GM12878 (cell line): ENCODE measurements at places on chromosomes 6 and 20. TPM values are rescaled to one million over a fixed set of nuclear protein-coding genes. Genes with fewer than 3 reads are reported as not detected.

DNA sequence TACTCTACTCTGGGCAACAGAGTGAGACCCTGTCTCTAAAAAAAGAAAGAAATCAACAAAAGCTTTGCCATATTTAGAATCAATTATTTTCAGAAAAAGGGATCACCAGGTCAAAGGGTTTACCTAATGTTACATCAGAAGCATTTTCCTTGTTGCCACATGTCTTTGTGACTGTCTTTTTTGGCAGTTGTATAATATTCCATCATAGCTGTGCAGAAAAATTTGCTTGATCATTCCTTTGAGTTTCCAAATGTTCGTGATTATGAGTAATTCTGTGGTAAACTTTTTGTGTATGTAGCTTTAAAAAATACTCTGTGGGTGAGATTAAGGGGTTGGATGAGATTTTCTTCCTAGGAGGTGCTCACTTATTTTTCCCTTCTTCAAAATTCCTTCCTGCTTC is 26.4 kb downstream of the PNPLA1 start:
- peaks cover 2% of the 10 kb centered on the region; the same call in 1 of the 2 replicates for H3K27me3 ChIP-seq
- DNase-seq, result no peak
- no peaks in the 10 kb centered on the region for H3K4me1 ChIP-seq
- no peak overlapping the region for H3K4me3 ChIP-seq
- H3K36me3 ChIP-seq, result no peaks in the 10 kb centered on the region

TDP2 gene
- 35.8 and 38.1 TPM in 2 replicates for total RNA-seq

DNA sequence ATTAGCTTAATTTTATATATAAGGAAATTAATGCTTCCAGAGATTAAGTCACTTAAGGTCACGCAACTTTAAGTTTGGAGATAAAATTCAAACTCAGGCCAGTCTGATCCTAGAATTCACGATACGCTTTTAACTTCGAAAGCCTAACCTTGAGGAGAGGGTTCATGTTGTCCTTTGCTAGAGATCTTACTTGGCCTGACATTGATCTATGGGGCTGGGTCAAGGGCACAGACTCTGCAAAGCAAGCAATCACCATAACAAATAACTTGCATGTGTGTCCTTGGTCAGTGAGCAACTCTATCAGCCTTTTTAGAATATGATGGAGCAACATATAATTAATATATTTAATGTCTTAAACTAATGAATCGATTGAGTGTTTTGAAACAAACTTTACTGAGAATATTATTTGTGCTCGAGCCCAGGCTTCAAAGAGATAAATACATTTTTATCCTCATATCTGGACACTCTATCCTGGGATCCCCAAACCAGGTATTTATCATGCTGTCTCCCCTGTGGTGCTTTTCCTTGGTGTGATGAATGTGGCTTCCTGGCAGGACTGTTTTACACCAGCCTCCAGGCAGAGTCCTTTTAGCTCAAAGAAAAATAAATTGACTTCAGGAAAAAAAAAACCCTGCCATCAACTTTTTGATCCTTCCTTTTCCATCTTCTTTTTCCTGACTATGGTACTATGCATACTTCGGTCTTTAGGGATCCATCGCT is 29.1 kb downstream of the RPS12 start:
- H3K27ac ChIP-seq, result no peak overlapping the region
- DNase-seq, result no peak
- no peaks in the 10 kb centered on the region for H3K4me1 ChIP-seq
- H3K36me3 ChIP-seq, result no peaks in the 10 kb centered on the region

DNA sequence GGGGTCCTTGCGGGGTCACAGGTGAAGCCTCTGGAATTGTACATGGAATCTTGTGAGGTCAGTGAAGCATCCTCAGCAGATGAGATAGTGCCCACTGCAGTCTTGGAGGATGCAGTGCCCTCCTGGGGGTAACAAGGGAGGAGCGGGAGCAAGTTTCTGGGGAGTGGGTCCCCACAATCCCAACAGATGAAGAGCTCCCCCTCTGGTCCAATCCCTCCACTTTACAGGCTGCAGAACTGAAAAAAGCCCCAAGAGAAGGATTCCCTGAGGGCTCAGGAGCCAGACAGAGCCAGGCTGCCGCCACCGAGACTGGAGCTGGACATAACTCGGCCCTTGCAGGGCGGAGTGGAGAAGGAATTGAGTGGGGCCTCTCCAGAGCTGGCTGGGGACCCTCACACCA is 52.4 kb downstream of the TTI1 start:
- H3K4me1 ChIP-seq, result no peaks in the 10 kb centered on the region
- no peaks in the 10 kb centered on the region; the same call in none of the 2 replicates for H3K36me3 ChIP-seq

DNA sequence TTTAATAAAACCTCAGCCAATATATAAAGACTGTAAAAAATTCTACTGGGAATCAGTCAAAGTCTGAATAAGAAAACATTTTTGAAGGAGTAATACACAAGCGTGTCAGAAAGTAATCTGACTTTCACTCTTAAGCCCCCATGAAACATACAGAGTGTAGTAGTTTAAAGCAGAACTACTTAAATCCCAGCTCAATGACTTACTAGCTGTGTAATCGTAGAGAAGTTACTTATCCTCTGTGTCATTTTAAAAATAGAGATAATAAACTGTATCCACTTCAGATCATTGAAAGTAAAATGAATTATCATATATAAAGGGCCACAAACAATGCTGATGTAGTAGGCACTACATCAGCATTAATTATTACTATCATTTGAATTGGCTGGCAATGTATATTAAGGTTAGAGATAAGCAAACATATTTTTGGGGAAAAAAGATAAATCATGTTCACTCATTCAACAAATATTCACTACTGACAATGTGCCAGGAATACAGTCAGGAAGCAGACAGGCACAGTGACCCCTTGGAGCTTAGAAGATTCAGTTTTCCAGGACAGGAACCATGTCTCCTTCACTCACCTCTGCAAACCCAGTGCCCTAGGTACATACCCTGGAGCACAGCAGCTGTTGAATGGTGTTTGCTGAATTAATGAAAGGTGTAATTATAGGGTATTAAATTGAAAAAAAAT is 14.4 kb downstream of the REPS1 start:
- no peak for DNase-seq
- H3K27me3 ChIP-seq, result no peaks in the 10 kb centered on the region
- peaks cover 16% of the 10 kb centered on the region for H3K4me1 ChIP-seq

ADAM33 gene
- total RNA-seq, result not detected in 2 replicates

GABRR2 gene
- 0.35 and 0.54 TPM in 2 replicates for total RNA-seq

FAM83B gene
- total RNA-seq, result 0.05 TPM in 1 of 2 replicates, not detected in the other

DNA sequence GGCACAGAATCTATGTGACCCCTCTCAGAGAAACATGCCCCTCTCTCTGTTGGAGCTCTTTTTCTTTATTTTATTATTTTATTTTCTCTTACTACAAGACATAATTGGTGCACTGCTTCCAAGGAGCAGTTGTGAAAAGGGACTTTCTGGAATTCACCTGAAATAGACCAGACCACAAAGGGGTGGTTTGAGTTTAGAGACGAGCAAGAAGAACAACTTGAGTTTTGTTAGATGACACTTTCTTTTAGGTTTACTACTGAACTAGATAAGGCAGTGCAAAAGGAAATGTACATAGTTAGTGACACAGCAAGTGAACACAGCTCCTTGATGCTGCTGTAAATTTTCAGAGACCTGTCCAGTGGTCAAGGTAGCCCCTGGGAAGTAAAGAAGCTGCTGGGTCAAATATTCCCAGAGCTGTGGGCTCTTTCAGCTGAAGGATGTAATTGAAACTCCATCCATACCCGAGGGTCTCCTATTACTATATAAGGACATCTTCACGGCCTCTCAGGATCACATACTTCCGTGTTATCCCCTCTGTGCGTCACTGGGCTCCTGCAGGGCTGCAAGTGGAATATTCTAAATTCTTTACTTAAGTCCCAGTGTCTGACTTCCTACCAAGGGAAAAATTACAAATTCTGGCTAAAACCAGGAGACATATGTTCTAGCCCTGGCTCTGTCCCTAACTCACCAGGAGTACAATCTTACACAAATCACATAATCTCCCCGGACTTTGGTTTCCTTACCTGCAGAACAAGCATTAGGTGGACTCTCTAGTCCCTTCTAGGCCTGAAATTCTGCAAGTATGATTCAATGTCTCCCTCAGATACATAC is 69.1 kb upstream of the ADTRP start:
- DNase-seq, result no peak
- H3K4me3 ChIP-seq, result no peak overlapping the region
- peaks cover 13% of the 10 kb centered on the region; the same call in 1 of the 2 replicates for H3K4me1 ChIP-seq
- no peaks in the 10 kb centered on the region for H3K27me3 ChIP-seq
- peaks cover 2% of the 10 kb centered on the region; the same call in 1 of the 2 replicates for H3K36me3 ChIP-seq

- no peaks in the 10 kb centered on the region for H3K4me1 ChIP-seq
- no peak overlapping the region for H3K27ac ChIP-seq
- no peaks in the 10 kb centered on the region for H3K36me3 ChIP-seq
- DNase-seq, result no peak
Observed at GRCh38 chr20:23601715-23602114, 4.0 kb downstream of the CST9 start.

DNA sequence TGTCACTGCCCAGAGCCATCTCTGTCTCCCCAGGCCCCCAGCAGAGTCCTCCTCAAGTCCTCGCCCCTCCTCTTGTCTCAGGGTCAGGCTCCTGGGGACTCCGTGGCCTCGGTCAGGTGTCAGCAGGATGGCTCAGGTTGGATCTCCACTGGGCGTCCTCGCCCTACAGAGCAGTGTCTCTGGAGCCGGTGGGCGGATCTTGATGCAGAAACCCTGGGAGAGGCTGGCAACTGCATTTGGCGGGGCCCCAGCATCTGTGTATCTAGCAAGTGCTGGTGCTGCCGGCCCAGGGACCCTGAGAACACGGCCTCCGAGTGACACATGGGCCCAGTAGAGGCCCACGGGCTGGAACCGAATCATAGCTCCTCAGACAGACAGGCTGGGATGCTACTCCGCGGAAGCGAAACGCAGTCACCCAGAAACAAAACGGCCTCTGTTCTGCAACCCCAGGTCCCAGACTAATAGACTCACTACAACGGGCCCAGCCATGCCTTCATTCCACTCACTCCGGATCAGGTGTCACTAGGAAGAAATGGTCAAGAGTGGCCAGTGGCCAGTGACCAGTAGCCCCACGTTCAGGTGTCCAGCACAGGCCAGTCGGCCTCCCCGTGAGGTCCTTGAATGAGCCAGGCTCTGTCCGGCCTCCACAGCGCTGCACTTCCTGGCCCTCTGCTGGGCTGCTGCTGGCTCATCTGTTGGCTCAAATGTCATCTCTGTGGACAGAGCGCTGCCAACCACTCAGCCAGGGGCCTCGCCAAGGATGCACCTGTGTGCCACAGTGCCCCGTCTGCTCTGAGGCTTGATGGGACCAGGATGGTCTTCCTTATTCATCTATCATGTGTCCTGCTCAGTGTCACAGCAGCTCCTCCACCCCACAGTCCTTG is 12.6 kb upstream of the FRMD1 start:
- DNase-seq, result no peak
- H3K27me3 ChIP-seq, result no peaks in the 10 kb centered on the region
- no peak overlapping the region for H3K4me3 ChIP-seq

SLC17A2 gene
- total RNA-seq, result not detected in 2 replicates

SCP2D1 gene
- not detected in 2 replicates for total RNA-seq

- H3K4me1 ChIP-seq, result no peaks in the 10 kb centered on the region
- no peak overlapping the region for H3K27ac ChIP-seq
- no peak overlapping the region for H3K4me3 ChIP-seq
- H3K27me3 ChIP-seq, result no peaks in the 10 kb centered on the region
- no peaks in the 10 kb centered on the region for H3K36me3 ChIP-seq
Observed at GRCh38 chr20:49433333-49433732, 49.1 kb downstream of the KCNB1 start.

CRISP2 gene
- total RNA-seq, result not detected in 2 replicates
